ENCODE measurements at places on chromosomes 5 and 9.

DNA sequence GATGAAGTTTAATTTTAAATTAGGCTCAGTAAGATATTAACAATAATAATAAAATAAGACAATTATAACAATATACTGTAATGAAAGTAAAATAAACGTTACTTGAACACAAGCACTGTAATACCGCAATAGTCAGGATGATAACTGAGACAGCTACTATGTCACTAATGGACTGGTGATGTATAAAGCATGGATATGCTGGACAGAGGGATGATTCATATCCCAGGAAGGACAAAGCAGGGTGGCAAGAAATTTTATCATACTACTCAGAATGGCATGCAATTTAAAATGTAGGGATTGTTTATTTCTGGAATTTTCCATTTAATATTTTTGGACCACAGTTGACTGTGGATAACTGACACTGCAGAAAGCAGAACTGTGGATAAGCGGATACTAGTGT, 196.9 kb downstream of the VPS13A start:
- no peak for DNase-seq

- no peak for DNase-seq
Observed at GRCh38 chr5:4939042-4939781, 200.9 kb upstream of the ADAMTS16 start.

DNA sequence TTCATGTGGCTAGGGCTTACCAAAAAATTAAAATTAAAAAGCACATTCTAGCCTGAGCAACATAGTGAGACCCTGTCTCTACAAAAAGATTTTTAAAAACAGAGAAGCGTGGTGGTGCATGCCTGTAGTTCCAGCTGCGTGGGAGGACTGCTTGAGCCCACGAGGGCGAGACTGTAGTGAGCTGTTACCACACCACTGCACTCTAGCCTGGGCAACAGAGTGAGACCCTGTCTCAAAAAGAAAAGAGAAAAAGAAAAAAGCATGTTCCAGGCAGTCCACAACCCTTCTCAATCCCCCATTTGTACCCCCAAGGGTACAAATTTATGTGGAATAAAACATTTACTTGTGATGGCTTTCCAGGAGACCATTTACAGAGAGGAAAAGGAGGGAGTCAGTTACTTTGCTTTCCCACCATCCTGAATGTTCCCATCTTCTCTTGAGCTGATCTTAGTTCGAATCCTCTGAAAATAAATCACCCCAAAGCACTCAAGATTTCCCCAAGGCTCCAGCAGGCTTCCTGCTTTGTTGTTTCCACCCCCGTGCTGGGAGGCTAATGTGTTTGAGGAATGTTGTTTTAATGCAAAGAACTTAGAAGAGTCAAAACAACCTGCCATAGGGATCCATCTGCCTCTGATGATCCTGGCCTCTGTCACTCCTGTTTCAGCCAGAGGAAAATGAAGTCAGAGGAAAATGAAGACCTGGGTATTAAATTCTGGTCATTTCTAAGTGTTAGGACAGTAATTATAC, 384.7 kb downstream of the BNC2 start:
- no peak for DNase-seq

DNA sequence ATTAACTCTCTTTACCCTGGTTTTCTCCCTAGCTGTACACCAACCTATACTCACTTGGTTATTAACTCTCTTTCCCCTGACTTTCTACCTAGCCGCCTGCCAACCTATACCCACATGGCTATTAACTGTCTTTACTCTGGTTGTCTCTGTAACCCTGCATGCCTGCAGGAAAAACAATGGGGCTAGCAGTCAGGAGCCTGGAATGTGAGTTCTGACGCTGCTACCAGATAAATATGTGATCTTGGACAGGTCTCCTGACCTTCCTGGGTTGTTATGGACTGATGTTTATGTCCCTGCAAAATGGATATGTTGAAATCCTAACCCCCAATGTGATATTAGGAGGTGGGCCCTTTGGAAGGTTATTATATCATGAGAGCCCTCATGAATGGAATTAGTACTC, 119.2 kb downstream of the SMARCA2 start:
- DNase-seq, result no peak

DNA sequence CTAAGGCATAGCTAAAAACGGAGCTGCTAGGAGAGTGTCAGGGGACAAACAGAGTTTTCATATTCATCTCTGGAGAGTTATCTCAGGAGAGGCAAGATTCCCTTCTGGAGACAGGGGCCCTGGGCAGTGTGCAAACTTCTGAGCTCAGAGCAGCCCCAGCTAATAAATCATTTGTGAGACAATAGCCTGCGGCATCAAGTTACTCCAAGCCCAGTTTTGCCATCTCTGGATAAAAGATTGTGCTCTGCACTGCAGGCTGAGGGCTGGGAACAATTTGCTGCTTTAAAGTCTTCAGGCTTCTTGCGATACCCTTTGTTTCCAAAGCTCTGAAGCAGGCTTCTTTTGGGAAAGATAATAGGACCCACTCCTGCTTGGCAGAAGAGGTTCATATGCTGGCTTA, 164.3 kb upstream of the BRINP1 start:
- DNase-seq, result no peak

- no peak for DNase-seq
Observed at GRCh38 chr9:105413525-105413924, 34.3 kb upstream of the FSD1L start.

DNA sequence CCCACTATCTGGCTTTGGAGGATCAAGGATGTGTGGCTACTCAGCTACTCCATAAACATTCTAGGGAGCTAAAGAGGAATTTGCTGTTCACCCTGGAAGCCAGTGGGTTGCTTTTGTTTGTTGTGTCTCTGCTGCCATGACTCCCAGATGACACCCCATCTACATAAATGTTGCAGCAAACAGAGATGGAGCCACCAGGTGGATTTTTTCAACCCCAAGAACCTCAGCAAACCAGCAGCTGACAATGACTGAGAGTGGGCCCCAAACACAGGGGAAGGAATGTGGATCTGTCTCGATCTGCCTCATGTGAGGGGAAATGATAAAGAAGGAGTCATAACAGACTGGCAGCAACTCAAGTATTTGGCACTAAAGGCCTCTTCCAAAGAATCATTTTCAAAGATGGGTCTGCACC, 132.7 kb upstream of the TNC start:
- DNase-seq, result no peak

DNA sequence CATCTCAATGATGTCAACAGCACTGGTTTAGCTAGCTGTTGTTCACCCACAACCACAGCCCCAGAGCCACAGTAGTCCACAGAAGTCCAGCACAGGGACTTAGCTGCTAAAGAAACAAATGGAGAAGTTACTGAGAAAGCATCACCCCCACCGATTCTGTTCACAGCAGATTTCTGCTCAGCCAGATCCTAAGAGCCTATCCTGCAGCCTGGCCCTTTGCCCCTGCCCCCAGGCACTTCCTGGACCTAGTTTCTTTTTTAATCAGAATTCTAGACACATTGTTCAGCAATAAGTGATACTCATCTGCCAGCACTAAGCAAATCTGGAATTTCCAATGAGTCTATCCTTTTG, 7.4 kb downstream of the B4GALT1 start:
- DNase-seq, result no peak

DNA sequence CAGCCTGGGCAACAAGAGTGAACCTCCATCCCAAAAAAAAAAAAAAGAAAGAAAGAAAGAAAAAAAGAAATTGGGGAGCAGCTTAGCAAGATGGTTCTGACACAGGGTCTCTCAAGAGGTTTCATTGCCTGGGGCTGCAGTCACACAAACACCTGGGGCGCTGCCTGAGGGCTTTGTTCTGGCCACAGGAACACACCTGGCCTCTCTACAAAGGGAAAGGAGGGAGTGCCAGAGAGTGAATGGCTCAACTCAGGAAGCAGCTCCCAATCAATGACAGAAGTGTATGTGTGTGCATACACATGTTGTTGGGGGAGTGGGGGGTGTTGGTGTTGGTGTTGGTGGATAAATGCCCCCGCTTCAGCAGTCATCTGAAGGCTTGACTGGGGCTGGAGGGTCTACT, 32.4 kb upstream of the CTNNA1 start:
- no peak for DNase-seq

- no peak for DNase-seq
Observed at GRCh38 chr5:163619273-163619934, 114.0 kb downstream of the MAT2B start.
